IPS DF 6.9 (cell line): ENCODE measurements at places on chromosomes 12 and 14.

GRCh38 chr14:100348253-100348729, 25.2 kb downstream of the SLC25A47 start:
- no peak for DNase-seq

- DNase-seq: no peak
Observed at GRCh38 chr14:56268039-56268438, 149.8 kb downstream of the PELI2 start.

- DNase-seq: no peak
Observed at GRCh38 chr12:13595536-13596443, 385.6 kb downstream of the GRIN2B start.

DNA sequence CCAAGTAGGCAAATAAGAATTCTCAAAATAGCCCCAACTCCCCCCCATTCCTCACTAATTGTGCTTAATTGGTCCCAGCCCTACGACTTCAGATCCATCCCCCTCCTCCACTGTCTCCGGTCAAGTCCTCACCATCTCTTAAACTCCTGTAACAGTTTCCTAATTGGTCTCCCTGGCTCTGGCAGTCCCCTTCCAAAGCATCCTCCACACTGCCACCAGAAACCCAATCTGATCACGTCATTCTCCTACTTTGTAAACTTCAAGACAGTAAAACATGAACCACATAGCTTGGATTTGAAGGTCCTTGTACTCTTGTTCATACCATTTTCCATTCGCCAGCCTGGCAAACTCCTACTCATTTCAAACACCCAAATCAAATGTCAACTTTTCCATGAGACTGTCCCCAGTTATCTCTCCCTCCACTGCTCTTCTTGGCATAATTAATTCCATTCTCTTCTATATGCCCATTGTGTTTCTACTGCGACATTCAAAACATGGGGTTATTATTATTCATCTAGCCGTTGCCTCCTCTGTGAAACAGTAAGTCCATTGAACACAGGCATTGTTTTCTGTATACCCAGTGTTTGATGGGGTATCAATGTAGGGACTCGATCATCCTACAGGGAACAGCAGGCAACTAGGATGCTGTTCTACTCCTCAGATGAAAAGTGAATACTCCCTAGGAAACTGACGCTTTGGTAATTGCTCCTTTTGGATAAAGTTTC, 104.6 kb downstream of the EGLN3 start:
- no peak for DNase-seq

GRCh38 chr14:73717711-73718417, 3.7 kb upstream of the PNMA1 start:
- DNase-seq: no peak

DNA sequence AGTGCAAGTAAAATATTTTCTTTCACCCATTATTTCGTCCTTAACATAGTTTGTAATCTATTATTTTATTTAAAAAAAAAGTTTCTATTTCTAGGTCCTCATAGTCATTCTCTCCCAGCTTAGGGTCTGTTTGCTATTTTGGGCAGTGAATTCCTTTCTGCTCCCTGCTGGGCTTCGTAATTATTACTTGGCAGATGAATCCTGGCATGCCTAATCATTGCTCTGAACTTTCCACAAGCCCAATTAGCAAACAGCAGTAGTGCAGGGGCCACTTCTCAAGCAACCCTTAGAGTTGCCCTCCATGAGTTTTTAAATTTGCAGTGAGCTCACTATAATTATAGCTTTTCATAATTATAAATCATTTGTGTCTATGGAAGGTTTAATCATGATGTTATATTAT, 1378.3 kb upstream of the SEL1L start:
- DNase-seq: no peak

DNA sequence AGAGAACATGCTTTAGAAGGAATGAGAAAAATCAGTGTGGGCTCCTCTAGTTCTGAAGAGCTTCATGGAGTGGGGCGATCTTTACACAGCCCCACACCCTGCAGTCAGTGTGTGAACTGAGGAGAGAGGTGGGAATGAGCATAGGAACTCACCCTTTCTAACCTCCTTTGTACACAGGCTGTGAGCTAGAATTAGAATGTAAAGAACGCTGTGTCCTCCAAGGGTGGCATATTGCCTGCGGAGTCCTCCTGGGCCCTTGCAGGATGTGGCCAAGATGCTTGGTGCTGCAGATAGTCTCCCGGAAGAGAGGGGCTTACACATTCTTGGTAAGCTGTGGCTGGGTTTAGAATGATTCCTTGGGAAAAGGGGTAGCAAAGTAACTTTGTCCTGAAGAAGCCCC, 43.9 kb downstream of the NINJ2 start:
- no peak for DNase-seq

DNA sequence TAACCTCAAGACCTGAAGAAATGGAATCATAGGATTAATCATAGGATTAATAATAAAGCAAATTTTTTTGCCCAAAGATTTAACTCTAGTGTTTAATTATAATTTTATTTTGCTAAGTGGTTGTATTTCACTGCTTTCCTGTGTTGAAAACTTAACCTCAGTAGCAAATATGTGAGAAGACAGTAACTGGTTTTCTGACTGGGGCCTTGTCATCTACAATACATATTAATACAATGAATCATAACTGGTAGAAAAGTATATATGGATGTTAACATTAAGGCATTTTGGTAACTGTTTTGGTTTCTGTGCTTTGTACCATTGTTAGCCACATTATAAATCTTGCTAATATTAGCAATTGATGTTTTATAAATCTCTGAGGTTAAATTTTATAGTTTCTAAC, 92.2 kb downstream of the ACSS3 start:
- no peak for DNase-seq

- no peak for DNase-seq
Observed at GRCh38 chr14:104641753-104642539, 37.4 kb upstream of the TMEM179 start.

GRCh38 chr14:65219353-65219752, 117.0 kb upstream of the MAX start:
- no peak for DNase-seq

DNA sequence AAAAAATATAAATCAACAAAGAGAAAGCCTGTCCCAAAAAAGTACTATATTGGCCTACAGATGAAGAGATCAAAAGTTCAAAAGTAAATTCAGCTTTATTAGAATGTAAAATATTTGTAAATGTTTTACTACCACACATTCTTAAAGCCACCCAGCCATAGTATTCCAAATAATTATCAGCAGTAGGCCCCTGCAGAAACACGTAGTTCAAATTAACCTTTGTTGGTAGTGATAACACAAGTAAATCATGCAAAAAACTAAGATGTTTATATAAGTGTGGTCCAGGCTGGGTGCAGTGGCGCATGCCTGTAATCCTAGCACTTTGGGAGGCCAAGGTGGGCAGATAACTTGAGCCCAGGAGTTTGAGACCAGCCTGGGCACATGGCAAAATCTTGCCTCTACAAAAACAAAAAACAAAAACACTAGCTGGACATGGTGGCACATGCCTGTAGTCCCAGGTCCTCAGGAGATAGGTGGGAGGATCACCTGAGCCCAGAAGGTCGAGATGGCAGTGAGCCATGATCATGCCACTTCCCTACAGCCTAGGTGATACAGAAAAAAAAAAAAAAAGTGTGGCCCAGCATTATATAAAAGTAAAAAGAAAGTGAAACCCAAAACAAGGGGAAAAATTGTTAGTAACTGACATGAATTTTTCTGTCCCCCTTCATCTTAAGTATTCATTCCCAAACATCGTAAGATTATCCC, 17.9 kb downstream of the SPTLC2 start:
- no peak for DNase-seq

- DNase-seq: no peak
Observed at GRCh38 chr12:72574138-72574537, 302.0 kb downstream of the TRHDE start.

DNA sequence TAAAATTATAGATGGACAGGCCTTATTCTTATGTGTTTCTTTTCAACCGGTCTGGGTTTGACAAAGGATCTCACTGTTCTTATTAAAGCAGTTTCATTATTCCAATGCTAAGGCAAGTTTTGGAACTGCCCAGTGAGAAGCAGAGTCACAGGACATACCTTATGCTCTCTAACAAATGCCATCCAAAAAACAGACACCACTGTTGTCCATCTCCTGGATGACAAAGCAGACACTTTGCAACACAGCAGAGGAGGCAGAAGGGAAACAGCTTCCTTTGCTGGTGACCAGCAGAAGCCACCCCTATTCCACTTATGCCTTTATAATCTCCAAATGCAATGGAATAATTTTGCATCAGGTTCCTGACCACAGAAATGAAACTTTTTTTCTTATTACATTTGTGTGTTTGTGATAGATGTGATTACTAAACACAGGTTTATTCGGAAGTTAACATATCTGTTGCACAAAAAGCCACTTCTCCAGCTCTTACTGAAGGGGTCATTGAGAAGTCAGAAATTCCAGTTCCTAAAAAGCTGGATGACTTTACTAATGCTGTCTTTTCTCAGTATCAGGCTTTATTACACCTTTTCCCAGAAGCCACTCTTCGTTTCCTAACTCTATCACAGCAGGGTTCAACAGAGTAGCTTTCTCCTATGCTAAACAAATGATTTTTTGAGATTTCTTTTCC, 115.6 kb downstream of the BTG1 start:
- no peak for DNase-seq

GRCh38 chr14:78829274-78829673, 659.1 kb downstream of the NRXN3 start:
- DNase-seq: no peak

DNA sequence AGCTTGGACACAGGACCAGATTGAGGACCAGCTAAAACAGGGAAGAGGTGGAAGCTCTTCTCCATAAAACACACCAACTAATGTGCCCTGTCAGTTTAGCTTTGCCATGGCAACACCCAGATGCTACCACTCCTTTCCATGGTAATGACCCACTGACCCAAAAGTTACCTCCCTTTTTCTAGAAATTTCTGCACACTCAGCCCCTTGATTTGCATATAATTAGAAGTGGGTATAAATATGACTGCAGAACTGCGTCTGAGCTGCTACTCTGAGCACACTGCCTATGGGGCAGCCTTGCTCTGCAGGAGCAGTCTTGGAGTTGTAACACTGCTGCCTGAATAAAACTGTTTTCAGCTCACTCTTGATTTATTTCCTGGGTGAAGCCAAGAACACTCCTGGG, 3.2 kb upstream of the TDG start:
- DNase-seq: no peak

DNA sequence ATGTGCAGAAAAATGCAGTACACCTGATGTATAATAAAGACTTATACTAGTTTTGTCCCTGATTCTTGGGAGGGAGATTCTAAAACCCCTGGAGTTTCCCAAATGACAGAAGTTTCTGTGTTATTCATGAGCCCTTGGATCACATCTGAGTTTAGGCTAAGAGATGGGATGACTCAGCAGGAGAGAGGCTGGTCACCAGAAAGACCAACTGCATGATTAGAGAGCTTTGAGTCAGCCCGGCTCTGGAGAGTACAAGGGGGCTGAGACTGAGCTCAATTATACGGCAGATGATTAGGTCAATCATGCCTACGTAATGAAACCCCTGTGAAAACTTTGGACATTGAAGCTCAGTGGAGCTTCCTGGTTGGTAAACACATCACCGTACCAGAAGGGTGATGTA, 174.2 kb downstream of the SSPN start:
- DNase-seq: no peak

- no peak for DNase-seq
Observed at GRCh38 chr14:42994051-42994736, 1387.5 kb downstream of the LRFN5 start.

- peak; percentile 13 for DNase-seq
Observed at GRCh38 chr14:65594153-65594881, 181.8 kb downstream of the FUT8 start.

DNA sequence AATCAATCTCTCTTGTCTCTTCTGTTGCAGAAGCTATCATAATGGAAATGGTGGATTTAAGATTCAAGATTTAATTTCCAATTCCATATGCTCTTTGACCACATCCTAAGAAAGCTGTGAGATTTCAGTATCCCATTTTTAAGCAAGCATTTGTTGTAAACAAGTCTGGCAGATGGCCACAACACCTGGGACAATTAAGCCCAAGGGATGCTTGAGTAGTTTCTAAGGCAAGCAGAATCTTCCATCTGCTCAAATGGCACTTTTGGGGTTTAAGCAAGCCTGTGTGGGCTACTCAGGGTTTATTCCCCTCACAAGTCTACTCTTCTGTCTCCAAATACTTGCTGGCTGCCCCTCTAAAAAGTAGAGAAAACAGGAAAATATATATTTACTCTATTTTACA, 304.7 kb upstream of the SYT1 start:
- no peak for DNase-seq

- DNase-seq: no peak
Observed at GRCh38 chr14:96229315-96229714, 24.7 kb downstream of the BDKRB2 start.
